ENCODE measurements at places on chromosomes 7 and 10.

DNA sequence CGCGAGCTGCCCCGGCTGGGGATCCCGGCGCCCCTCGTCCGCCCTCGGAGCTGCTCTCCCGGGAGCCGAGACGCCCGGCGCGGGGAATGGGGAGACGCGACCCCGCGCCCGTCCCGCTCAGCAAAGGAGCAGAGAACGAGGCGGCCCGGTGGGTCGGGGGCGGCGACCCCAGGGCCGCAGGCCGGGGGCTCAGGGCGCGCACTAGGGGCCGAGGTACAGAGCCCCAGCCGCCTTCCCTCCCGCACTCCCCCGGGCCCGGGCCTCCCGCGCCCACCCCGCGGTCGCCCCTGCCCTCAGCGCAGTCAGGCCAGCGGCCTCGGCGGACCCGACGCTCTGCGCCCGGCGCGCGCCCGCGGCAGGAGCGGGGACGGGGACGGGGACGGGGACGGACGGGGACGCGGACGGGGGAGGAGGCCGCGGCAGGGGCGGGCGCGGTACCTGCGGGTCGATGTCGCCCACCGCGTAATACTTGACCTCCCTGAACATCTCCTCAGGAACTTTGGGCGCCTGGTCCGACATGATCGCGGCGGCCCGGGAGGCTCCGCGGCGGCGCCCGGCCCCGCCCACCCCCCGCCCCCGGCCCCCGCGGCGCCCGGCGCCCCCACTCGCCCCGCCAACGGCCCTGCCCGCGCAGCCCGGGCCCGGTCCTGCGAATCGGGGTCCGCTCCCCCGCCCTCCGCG lies 373 bp downstream of the PAXIP1 start:
- DNase-seq = peak; percentile 11

- DNase-seq = no peak
These were observed 26.5 kb upstream of the KCTD7 start for GRCh38 chr7:66602159-66602558.

DNA sequence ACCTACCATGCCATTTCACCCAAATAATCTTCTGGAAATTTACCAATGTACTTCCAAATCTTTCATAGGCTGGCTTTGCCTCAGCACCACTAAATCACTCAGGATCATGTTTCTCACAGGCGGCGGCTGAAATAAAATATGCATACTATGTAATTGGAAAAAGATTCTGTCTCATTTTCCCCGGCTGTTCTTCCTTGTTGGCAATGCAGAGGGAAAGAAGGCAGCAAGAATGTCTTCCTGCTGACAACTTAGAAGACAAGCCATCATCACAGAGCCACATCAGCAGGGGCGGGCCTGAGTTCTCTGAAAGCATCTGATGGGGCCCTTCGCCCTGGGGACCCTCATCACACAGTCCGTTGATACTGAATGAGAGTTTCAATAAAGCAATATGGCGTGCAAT lies 39.2 kb upstream of the COL1A2 start:
- no peak for DNase-seq

- DNase-seq = no peak
These were observed 69.5 kb downstream of the TCERG1L start for GRCh38 chr10:131242007-131242406.

DNA sequence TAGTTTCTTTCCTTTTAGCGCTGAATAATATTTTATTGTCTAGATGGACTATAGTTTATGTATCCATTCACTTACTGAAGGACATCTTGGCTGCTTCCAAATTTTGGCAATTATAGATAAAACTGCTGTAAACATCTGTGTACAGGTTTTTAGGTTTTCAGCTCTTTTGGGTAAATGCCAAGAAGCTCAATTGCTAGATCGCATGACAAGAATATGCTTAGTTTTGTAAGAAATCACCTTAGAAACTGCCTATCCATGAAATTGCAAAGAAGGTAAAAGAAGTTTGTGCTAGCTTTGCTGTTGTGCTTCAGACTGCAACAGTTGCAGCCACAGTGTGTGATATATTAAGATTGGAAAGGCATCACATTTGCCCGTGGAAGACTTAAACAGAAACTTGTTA lies 103.2 kb upstream of the TNS3 start:
- no peak for DNase-seq

- DNase-seq = no peak
These were observed 101.9 kb upstream of the PIP4K2A start for GRCh38 chr10:22816298-22816653.

DNA sequence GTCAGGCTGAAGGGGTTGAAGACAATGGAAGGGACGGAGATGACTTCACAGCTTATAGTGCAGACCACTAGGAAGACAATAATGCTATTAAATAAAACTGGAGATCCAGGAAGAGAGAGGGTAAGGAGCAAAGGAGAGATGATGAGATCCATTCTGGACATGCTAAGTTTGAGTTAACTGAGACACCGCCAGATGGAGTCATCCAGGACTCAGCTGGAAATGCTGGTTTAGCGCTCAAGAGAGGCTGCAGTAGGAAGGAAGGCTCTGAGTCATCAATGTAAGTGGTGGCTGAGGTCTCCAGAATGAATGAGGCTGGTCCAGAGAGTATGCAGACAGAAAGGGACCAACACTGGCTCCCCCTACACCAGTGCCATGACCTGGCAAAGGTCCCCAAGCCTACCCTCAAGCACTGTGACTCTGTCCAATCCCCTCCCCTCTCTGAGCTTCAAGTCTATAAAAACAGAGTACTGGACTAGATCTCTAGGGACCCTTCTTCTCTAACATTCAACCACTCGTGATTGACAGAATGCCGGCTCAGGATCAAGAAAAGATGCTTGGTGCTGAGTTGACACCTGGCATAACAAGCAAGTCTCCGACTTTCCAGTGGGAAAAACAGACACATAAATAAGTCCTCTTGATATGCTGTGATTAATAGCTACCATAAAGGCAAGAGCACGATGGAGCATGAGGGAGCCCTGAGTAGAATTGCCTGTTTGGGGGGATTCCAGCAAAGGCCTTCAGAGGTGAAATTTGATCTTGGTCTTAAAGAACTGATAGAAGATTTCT lies 8.9 kb downstream of the GFRA1 start:
- DNase-seq = no peak

GRCh38 chr7:132501956-132502355 lies 74.3 kb downstream of the PLXNA4 start:
- DNase-seq = no peak

DNA sequence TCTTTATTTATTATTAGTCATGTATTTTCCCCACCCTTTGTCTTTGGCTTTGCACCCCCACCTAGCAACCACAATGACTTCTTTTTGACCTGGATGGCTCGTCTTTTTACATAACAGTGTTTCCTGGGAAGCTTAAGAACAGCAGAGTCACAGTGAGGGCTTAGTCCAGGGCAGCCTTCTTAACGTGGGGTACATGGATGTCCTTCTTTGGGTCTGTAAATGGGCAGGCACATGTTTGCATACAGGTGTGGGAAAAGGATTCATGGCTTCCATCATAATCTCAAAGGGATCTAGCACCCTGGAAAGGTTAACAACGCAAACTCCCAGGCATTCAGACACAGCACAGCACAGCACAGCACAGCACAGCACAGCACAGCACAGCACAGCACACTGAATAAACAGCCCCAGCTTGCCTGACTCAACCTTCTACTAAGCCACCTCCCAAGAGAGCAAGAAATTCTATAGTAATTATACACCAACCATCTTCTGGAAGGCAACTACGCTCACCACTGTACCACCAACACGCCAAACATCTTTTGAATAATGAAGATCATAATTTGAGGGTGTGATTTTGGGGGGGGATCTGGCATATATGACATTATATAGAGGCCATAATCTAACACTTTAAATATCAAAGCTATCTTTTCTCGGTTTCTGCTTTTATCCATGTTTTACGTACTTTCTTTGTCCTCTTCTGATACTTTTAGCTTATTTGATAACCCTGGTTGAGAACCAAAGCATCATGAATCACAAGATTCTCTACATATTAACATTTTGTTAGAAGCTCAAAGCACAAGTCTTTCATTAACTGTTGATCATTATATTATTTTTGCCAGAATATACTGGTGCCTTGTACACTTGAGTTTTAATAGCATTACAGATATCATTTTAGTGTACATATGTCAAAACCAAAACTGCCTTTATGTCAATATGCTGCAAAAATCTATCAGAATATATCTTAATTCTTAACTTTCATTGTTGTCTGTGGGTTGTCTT lies 177.2 kb upstream of the KLF14 start:
- no peak for DNase-seq

DNA sequence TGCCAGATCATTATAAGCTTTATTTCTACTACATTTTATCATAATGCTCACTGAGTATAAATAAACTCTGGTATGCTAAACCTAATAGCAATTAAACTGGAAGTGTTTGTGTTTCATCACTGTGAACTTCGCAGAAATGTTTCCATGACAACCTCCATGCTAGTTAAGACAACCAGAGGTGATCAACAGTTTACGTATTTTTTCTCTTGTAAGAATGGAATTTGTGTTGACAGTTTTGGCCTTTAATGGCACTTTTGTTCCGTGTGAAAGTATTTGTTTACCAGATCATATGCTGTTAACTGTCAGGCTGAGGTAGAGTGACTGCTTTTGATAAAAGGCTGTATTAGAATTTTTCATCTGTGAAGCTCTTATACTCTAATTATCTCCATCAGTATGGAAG lies 212.1 kb upstream of the PPP1R3A start:
- DNase-seq = no peak

- DNase-seq = no peak
These were observed 790.3 kb upstream of the KCND2 start for GRCh38 chr7:119482671-119483070.

DNA sequence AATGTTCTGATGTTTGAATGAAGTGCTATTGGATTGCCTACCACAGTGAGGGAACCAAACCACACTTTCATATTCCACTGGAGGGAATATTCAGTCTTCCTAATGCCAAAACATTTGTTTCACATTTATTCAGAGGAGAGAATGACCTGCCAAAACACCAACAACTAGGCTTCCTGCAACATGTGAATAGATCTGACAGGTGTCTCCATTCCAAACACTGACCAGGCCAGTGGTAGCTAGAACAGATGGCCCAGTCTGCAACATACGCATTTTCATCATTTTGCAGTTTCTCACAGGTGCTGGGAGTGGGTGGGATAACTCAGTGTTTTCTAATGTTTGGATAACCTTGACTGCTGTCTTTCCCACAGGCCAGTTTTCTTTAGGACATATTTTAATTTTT lies 110.0 kb downstream of the RELN start:
- no peak for DNase-seq

DNA sequence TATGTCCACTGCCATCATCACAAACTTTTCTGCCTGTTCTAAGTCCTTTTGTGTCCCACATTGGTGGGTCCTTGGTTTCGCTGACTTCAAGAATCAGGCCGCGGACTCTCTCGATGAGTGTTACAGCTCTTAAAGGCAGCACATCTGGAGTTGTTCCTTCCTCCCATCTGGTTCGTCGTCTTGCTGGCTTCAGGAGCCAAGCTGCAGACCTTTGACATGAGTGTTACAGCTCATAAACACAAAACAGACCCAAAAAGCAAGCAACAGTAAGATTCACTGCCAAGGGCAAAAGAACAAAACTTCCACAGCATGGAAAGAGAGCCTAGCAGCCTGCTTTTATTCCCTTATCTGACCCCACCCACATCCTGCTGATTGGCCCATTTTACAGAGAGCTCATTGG lies 30.2 kb downstream of the ASNS start:
- no peak for DNase-seq

- no peak for DNase-seq
These were observed 39.6 kb upstream of the IKZF1 start for GRCh38 chr7:50264908-50265307.

- DNase-seq = no peak
These were observed 9.9 kb downstream of the INPP5A start for GRCh38 chr10:132547421-132547861.

GRCh38 chr7:66276363-66276762 lies 71.2 kb downstream of the TPST1 start:
- DNase-seq = no peak

GRCh38 chr10:19658131-19658530 lies 158.1 kb upstream of the PLXDC2 start:
- DNase-seq = no peak

DNA sequence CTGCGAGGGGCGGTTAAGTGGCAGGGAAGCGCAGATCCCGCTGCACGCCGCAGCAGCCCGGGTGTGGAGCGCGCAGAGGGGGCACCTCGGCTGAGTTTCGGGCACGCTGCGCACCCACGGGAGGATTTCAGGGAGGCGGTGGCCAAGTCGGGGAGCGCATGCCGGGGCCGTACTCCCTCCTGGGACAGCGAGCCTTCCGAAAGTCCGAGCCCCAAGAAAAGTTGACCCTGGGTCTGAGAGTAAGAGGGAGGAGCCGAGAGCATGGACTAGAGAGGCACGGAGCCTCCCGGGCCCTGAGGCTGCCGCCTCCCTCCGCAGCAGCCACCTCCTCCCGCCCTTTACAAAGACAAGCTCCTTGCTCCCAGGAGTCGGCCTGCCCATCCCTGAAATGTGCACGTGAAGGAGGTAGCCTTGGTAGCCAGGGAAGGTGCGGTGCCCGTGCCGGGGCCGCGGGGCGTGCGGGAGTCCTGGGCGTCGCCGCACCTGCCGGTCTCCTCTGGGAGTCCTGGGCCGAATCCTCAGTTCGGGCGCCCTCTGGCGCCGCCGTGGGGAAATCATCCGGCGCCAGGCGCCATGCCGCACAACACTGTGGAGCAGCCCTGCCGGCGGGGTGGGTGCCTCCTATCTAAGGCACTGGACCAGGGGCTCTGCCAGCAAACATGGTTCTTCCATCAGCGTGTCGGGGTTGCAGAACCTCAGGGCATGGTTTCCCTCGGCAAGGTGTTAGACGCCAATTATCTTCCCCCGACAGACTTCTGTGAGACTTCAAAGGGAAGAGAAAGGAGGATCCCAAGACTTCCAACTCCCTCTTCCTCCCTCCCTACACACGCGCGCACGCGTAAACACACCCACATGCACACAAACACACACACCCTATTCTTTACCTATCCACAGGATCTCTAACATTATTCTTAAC lies 104.0 kb downstream of the TRIL start:
- DNase-seq = peak; percentile 64

- no peak for DNase-seq
These were observed 43.0 kb downstream of the UNCX start for GRCh38 chr7:1275451-1276381.

DNA sequence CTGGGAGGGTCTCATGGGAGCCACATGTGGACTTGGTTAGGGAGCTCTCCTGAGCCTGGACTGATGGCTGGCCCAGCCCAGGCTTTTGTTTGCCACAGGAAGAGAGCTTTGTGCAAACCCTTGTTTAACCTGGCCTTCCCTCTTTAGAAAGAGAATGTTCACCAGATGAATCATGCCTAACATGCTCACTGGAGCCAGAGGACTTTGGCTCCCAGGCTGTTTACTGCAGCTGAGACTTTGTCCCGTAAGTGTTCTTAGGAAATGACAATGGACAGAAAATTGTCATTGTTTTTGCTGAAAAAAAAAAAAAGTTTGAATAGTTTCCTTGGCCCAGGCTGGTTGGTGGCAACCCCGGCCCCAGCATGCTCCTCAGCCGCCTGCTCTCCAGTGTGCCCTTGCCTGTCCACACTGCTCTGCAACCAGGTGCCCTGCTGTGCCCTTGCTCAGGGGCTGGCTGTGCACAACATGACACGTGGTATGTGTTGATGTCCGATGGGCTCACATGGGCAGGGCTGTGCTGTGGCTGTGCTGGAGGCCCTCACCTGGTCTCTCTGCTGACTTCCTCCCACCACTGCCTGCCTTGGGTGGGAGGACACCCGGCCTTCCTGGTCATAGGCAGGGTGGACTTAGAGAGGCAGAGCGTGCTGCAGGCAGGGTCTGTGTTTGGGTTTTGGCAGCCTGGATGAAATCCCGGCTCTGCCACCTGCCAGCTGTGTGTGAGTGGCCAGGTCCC lies 215.3 kb upstream of the ZNF32 start:
- DNase-seq = no peak
